ENCODE measurements at places on chromosomes 7 and 10.
A peak's percentile ranks its signal among the peaks of the same experiment; 100 is the strongest.

GRCh38 chr7:99997545-99998137, 17.8 kb upstream of the ZKSCAN1 start:
- peak; percentile 88 for DNase-seq

GRCh38 chr10:75395066-75395931, 6.3 kb downstream of the ZNF503 start:
- peak; percentile 81 for DNase-seq

GRCh38 chr7:27910326-27910725, 170.4 kb downstream of the TAX1BP1 start:
- DNase-seq, result peak; percentile 47

DNA sequence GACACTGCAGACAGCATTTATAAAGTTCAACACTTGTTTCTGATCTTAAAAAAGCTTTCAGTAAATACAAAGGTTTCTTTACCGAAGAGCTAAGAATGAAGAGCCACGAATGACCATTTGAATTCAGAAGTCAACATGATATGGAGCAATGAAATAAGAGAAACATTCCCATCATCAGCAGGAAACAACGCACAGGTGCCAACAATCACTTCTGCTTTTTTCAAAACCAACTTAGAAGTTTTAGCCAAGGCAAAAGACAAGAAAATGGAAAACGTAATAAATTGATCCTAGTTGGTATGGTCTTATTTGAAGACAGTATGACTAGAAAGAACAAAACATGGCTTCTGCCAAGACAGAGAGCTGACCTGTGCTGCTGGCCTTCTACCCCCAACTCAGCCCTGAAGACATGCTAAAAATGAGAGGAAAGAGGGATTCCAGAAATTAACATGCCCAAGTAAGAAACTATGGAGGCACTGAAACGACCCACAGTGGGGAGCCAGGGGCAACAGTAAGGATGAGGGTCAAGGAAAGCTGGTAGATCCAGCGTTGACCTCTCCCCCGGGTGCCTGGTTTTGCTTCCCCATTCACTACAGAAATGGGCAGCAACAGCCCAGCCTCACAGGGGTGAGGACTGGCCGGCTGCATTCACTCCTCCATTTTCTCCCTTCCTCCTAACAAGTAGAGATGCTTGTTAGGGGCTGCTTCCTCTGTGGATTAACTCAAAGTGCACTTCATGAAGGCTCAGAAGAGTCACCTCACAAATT, 30.1 kb downstream of the VPS41 start:
- DNase-seq, result no peak

GRCh38 chr10:70433581-70434280, 7.8 kb downstream of the NODAL start:
- no peak for DNase-seq

DNA sequence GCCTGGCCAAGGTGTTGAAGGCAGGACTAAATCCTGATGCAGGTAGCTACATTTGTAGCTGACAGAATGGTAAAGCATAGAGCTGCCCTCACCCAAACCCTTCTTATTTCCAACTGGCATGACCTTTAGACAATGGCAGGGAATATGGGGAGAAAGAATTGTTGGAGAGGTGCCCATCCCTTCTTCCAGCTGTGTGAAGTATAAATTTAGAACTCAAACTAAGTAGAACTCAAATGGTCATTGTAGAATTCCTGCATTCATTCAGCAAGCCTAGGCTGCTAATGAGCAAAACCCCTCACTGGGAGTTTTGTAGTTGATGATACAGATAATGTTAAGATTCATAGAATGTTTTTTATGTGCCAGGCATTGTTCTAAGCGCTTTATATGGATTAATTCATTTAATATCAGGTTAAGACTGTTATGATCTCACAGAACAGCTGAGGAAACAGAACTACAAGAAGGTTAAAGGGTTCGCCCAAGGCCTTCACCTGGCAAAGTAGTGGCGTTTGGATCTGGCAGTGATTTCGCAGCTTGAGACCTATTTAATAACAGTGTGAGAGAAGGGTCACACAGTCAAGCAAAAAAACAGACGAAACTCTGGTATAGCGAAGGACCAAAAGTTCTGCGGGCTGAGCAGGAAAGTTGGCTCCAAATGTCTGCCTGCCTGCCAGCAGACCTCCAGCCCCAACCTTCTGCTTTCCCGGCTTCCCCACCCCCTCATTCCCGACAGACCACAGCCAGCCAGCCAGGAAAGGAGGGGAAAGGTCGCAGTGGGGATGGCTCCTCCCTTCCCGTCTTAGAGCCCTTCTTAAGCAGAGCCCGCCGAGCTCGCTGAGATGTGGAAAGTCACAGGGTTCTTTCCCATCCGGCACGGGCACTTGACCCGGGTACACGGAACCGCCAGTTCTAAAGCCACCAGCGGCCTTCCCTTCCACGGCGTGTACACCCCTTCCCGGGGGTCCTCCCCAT, 1.6 kb upstream of the HILPDA start:
- DNase-seq, result peak; percentile 94

DNA sequence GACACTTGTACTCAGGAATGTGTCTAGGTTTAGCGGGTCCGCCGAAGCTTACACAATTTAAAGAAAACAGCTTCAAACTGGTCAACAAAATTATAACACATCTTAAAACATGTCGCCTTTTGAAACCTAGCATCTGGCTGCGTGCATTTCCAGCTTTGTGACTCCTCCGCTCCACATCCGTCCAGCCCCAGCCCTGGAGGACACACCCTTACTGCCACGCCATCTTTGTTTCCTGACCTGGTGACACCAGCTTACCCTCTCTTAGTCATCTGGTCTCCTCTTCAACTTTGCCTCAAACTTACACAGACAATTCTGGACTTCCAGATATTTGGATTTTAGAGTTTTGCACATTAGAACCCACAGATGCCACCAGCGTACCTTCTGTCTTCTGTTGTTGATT, 198.7 kb upstream of the VSTM2A start:
- no peak for DNase-seq

DNA sequence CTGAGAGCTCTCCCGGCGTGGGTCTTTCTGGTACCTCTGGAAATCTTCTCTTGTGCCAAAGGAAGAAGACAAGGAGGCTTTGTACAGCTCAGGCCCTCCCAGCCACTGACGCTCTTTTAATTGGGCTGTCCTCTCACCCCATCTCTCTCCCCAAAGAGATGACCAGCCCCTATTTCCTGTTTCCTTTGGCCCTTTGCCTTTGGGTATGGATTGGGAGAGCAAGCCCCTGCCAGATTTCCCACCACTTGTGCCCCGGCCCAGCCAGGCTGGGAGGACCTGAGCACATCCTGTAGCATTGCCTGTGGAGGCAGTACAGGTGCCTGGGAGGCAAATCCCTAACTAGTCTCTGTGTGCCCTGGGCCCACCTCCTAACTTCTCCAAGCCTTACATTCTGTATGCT, 5.7 kb upstream of the PLAC9 start:
- no peak for DNase-seq

GRCh38 chr7:2503056-2503941, 16.3 kb upstream of the LFNG start:
- peak; percentile 81 for DNase-seq

DNA sequence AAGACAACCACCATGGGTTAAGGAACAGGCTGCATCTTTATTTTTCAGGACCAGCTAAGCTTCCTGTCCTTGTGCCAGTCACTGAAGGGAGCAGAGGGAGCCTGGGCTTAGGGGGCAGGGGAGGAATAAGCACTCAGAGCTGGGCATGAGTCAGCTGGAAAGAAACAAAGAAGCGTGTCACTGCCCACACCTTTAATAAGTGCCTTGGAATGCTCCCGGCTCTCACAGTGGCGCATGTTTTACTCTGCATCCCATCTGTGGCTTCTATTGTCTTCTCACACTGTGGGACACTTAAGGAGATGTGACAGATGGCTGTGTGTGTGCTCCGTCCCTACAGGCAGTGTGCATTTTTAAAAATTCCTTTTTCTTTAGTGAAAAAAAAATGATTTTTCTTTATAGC, 71.7 kb downstream of the MTURN start:
- no peak for DNase-seq

DNA sequence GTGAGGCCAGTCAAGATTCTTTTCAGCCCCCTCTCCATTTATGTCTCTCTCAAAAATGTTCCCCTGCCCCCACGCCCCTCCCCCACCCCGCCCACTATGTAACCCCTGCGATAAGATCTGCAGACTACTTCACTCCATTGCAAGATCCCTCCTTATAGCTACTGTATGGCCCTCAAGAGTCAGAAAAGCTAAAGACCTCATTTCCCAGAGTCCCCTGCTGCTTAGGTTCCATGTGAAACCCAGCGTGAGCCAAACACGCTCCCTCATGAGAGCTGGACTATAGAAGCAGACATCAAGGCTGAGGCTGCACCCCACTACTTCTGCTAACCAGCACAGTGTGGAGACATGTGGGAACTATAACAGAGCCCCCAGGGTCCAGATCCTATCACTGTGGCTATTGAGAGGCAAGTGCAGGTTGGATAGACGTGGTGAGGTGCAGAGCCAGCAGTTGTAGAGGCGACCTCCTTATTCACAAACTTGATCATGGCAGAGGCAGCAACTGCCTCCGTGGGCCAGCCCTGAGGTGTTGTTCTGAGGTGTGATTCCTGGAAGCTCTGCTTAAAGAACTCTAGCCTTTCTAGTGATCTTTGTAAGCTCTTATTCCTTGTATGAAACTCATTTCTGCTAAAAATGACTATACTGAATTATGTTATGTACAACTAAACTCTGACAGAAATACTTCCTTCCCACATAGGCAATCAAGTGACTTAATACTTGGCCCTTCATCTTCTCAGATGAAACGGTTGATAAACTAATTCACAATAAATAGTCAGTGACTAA, 117.0 kb upstream of the ARID5B start:
- no peak for DNase-seq

DNA sequence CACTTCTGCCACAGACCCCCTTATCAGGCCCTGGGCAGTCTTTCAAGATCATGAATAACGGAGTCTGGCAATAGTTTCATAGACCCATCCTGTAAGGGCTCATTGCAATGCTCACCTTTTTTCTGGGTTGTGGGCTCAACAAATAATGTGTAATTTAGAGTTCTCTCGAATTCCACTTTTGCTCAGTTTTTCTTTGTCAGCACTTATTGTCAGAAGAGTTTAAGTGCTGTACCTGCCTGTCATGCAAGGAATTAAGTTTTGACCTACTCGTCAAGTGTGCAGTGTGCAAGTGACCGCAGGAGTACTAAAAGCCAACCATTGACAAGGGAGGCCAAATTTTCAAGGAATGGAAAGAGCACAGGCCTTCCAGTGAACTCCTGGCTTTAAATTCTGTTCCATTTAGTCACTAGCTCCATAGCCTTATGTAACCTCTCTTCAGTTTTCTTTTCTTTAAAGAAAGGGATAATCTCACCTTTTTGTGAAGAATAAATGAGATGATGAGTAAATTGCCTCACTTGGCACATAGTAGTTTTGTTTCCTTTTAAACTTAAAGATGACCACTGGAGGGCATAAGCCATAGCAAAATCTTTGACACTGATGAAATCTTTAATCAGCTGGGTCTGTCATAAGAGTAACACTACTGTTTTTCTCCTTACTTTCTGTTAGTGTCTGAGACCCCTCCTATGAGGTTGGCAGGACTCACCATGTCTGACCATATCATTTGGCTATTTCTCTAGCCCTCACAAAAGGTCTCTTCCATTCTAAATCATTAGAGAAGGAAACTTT, 313.3 kb downstream of the TYW1 start:
- DNase-seq, result no peak

DNA sequence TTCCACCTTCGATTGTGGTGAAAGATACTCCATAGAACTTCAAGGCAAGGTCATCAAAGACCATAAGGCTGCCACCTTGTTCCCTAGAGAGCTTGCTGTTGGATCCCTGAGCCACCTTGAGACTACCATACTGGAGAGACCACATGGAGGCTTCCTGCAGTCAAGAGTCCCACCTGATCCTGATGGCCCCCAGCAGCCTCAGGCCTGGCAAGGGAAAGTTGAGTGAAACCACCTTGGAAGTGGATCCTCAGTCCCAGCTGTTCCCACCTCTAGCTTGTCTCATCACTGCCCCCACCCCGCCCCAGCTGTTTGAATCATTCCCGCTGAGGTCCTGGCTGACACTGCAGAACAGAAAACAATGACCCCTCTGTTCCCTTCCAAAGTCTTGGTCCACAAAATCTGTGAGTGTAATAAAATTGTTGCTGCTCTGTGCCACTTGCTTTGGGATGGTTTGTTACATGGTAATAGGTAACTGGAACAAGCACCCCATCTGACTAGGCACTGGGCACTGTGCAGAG, 32.0 kb downstream of the PRLHR start:
- DNase-seq, result no peak

DNA sequence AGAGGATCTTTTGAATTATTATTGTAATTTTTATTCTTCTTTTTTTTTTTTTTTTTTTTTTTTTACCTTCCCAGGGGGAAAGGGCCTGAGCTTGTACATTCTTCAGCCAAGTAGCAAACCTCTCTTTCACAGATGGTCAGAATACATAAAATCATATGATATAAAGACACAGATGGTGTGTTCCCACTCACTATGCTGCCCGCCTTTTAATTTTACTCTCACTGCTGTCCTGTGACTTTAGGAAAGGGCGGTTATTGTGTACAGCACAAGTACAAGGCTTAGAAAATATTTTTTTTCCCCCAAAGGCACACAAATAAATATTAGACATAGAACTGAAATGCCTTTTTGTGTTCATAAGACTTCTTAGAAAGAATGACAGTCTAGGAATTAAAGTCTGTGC, 213.6 kb downstream of the RPS24 start:
- DNase-seq, result no peak

- DNase-seq, result no peak
These were observed 23.6 kb downstream of the RBM20 start for GRCh38 chr10:110667620-110668343.

- DNase-seq, result no peak
These were observed 273.3 kb downstream of the MDFIC start for GRCh38 chr7:115195208-115195607.
